ENCODE measurements at places on chromosomes 2 and 18.

GRCh38 chr2:16243411-16243996 is 303.2 kb downstream of the MYCN start:
- peak; percentile 76 for DNase-seq

DNA sequence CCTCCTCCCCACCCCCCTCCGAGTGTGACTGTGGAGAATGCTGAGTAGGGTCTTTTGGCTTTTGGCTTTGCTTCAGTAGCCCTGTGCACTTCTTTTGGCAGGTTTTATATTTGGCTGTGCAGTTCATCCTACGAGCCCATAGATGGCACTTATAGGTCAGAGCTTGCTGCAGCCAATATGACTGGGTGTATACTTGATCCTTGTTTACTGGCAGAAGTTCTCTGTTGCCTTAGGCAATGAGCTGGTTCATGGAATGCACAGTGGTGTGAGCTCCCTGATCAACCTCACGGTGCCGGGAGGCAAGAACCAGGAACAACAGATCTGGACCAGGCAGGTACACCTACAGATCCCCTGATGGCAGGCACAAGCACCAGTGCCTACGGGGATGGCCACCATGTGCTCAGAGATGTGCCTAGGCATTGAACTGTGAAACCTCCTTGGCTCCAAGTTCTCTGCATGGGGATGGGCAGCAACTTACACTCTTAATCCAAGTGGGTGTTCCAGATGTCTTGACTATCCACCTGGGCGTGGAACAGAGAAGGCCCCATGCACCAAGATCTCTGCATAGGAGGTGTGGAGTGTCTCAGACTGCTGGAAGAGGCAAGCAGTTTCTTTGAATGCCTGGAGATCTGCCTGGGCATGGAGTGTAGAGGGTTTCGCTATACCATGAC is 190.4 kb downstream of the KIAA1328 start:
- DNase-seq, result no peak

DNA sequence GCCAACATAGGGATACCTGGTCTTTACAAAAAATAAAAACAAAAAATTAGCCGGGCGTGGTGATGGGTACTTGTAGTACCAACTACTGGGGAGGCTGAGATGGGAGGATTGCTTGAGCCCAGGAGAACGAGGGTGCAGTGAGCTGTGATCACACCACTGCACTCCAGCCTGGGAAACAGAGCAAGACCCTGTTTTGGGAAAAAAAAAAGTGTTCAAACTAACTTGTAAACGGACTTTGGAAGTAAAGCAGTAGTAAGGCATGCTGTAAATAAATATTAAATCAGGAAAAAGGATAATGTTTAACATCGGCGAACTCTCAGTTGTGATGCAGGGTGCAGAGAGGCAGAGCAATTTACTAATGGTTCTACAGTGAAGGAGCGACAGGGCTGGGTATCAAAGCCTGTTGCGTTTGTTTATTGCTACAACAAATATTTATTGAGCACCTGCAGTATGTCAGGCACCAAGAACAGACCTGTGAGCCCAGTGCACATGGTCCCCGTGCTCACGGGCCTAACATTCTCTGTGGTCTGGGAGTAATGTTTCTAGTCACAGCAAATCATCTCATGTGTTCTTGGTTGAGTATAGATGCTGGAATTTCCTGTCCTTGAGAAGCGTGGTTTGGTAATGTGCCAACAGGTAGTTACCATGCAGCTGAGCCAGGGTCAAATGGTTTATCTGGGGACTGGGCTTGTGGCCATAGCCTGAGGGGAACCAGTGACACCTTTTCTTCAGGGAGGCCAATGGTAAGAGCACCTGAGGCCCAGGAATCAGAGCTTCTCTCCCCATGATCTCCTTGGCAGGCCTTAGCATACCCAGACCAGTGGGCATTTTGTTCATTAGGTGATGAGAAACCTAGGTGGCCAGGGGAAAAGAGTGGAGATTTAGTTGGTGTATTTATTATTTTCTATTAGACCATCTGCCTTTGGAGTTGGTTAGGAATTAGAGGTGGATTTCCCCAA is 27.9 kb upstream of the GREB1 start:
- DNase-seq, result peak; percentile 60

GRCh38 chr2:40400336-40400953 is 51.4 kb downstream of the SLC8A1 start:
- DNase-seq, result no peak

DNA sequence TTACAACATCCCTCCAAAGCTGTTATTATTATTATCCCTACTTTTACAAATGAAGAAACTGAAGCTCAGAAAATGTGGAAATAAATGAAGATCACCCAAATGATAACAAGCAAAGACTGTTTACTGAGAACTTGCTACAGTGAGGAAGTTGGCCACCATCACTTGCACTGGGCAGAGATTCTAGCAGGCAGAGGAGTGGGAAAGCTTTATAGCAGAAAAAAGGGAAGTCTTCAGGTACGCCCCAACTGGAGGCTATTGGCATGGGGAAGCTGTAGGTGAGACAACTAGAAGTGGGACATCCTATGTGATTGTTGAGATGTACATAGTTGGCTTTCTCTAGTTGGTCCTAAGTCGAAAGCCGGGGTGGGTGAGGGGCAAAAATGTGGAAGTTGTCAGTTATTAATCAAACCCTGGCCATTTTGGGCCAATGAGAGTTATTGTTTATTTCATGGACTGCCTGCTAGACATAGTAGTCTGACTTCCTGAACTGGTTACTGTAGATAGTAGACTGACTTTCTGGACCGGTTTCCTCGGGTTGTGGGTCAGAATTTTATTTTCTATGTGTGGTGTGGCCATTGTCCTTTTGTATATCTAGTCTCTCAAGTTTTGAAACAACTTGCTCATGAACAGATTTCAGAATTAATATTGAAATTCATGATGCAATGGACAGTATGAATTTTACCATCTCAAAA is 40.2 kb upstream of the STAT4 start:
- DNase-seq, result no peak

DNA sequence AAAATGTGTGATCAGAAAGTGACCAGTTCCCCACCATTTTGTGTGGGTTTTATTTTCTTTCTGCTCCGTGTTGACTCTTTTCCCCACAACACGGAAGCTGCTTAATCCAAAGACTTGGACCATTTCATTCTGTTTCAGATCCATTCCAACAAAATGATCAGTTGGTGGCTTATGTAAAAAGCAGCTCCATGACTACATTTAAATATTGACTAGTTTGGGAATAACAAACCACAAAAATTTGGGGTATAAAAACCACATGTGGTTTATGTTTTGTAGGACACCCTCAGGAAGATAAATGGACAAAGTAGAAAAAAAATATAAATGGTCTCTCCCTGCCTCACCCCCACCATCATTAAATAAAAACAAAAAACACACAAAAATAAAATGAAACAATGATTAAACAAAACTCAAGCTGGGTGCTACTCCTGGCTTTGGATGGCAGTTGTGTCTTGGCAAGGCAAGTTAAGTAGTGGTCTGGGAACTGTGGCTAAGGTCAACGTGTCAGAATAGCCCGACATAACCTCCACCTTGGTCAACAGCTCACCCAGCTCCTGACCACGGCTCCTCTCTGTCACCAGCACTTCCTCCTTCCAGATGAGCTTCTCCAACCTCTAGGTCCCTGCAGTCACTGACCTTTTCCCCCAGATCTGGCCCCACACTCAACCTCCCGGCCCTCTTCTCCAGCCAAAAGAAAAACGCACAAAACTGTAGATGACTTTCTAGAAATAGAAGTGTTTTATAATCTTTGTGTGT is 12.8 kb upstream of the WIPF1 start:
- no peak for DNase-seq

DNA sequence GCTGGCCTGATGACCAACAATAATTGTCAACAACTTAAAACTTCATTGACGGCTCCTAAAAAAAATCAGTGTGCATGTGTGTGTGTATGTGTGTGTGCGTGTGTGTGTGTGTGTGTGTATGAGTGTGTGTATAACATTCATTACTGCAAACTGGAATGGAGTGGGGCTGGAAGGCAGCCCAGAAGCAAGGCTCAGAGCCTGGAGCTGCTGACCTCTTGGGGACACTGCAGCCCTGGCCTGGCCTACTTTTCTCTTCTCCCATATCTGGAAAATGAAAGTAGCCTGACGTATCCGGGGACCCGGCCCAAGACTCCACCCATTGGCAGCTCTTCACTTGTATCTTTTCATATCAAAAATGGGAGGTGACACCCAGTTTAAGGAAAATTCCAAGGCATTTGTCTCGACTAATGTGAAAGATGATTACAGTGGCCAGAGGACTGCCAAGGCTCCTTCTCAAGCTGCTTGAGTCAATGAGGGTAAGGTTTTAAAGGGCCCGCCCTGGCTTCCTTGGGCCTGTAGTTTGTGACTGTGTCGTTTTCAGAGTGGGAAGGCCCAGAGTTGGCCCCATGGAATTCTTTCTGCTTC is 72.4 kb upstream of the IL1R1 start:
- DNase-seq, result no peak

DNA sequence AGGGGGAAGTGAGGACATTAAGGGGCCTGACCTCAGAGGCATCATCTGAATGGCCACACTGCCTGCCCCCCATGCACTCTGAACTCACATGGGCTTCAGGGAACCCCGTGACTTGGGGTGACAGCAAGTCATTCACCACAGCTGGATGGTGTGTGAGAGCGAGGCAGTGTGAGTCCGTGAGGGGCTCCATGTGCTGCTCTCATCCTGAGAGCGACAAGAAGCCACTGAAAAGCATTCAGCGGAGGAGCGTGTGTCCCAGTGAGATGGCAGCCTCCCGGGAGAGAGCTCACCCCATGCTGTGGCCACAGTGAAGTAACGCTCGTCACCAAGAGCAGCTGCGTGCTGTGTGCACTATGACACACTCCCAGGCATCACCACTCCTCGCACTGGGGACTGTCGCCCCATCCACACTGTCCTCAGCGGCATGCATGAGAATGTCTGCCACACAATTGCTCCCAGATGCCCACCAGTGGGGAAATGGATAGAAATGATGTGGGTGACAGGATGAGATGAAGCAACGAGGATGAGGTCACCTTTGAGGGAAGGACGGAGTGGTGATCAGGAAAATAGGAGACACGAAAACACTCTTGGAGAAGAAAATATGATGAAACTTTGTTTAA is 213.0 kb upstream of the RAB6C start:
- no peak for DNase-seq

DNA sequence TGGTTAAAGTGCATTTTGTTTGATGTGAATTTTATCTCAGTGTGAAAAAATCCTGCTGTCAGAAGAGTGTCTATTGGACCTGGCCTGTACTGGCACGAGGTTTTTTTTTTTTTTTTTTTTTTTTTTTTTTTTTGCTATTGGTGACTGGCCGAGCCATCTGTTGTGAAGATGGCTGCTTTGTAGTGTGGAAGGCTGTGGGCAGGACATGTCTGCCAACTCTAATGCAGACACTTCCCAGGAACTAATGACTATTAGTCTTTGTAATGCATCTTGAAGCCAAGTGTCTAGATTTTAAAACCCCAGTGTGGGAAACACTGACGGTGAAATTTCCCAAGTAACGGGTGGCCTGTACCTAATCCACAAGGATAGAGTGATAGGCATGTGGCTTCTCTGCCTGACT is 34.3 kb downstream of the ZAP70 start:
- DNase-seq, result no peak

- no peak for DNase-seq
Observed at GRCh38 chr2:18167871-18168270, 289.4 kb downstream of the KCNS3 start.

GRCh38 chr2:28697602-28698149 is 54.0 kb upstream of the PPP1CB start:
- DNase-seq, result no peak

- no peak for DNase-seq
Observed at GRCh38 chr18:12312976-12313375, 4.9 kb downstream of the TUBB6 start.

GRCh38 chr2:43192744-43193651 is 33.4 kb downstream of the ZFP36L2 start:
- no peak for DNase-seq

DNA sequence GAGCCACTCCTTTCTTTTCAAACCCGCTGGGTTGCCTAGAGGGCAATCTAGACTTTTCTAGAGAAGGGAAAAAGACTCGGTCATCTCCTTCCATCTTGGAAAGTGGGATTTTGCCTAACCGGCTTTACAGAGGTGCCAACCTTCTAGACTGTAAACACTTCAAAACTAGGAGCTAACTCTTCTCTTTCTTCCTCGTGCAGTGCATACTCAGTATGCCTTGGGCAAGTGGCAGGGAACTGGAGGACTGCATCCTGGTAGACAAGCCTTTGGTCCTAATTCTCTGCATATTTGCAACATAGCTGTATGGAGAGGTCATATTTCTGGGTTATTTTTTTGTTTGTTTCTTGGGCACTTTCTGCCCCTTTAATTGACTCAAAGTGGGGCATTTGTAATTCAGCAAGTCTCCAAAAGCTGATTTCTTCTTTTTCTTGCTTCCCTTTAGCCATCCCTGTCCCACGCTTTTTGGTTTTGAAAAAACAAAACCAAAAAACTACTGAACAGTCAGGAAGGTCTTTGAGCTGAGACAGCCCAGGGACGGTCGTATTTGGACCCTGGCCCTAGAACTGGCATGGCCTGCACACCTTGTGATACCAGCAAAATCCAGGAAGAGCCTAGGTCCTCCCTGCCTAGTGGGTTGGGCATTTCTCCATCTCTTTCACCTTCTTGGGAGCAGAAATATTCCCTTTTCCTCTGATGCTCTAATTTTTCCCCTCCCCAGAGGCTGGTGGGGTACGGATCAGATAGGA is 5.8 kb upstream of the GATA6 start:
- DNase-seq, result no peak

GRCh38 chr2:48651158-48651790 is 33.6 kb downstream of the GTF2A1L start:
- no peak for DNase-seq

DNA sequence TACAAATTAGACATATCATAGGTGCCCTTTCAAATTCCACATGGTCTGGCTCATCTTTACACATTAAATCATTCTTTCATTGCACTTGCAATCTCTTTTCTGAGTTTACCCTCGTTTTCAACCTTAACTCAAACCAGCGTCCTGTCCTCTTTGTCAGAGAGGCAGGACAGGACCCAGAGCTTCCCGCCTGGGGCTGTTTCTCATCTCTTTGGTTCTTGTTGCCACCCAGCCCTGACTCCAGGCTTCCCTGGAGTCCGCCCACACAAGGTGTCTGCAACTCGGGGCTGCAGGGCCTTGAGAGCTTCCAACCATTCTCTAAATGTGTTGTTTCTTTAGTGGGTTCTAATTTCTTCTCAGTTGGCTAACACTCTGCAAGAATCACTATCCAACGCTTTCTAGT is 24.4 kb downstream of the RBMS1 start:
- DNase-seq, result no peak
